ENCODE measurements at places on chromosomes 12 and 14. TPM values are rescaled to one million over a fixed set of nuclear protein-coding genes. Genes with fewer than 3 reads are reported as not detected.

ST8SIA1 gene
- polyA plus RNA-seq, result 7.4 TPM

KRT77 gene
- polyA plus RNA-seq, result not detected

DPF3 gene
- 1.8 TPM for polyA plus RNA-seq

SLC16A7 gene
- 5.8 TPM for polyA plus RNA-seq

MUCL1 gene
- not detected for polyA plus RNA-seq

WNT1 gene
- 0.16 TPM for polyA plus RNA-seq

TGFB3 gene
- 123 TPM for polyA plus RNA-seq

RBP5 gene
- polyA plus RNA-seq, result 3.1 TPM

GUCY2C gene
- polyA plus RNA-seq, result 0.11 TPM

NPAS3 gene
- 3.4 TPM for polyA plus RNA-seq

CCER1 gene
- polyA plus RNA-seq, result not detected

EPYC gene
- 0.12 TPM for polyA plus RNA-seq

Measured in muscle of leg (tissue), 16 donors.